ENCODE measurements at places on chromosomes 13 and 19.

GRCh38 chr13:105972811-105973590 lies 562.5 kb downstream of the EFNB2 start:
- H3K27ac ChIP-seq = no peak overlapping the region
- H3K36me3 ChIP-seq = no peaks in the 10 kb centered on the region
- DNase-seq = no peak
- H3K4me3 ChIP-seq = no peak overlapping the region
- no peaks in the 10 kb centered on the region for H3K27me3 ChIP-seq

- H3K4me3 ChIP-seq = peak overlapping the region; percentile 83
- H3K4me1 ChIP-seq = peaks cover 2% of the 10 kb centered on the region
- DNase-seq = no peak
- H3K36me3 ChIP-seq = no peaks in the 10 kb centered on the region
- no peaks in the 10 kb centered on the region for H3K27me3 ChIP-seq
Observed at GRCh38 chr19:52942386-52943133, 19.3 kb upstream of the ZNF888 start.

DNA sequence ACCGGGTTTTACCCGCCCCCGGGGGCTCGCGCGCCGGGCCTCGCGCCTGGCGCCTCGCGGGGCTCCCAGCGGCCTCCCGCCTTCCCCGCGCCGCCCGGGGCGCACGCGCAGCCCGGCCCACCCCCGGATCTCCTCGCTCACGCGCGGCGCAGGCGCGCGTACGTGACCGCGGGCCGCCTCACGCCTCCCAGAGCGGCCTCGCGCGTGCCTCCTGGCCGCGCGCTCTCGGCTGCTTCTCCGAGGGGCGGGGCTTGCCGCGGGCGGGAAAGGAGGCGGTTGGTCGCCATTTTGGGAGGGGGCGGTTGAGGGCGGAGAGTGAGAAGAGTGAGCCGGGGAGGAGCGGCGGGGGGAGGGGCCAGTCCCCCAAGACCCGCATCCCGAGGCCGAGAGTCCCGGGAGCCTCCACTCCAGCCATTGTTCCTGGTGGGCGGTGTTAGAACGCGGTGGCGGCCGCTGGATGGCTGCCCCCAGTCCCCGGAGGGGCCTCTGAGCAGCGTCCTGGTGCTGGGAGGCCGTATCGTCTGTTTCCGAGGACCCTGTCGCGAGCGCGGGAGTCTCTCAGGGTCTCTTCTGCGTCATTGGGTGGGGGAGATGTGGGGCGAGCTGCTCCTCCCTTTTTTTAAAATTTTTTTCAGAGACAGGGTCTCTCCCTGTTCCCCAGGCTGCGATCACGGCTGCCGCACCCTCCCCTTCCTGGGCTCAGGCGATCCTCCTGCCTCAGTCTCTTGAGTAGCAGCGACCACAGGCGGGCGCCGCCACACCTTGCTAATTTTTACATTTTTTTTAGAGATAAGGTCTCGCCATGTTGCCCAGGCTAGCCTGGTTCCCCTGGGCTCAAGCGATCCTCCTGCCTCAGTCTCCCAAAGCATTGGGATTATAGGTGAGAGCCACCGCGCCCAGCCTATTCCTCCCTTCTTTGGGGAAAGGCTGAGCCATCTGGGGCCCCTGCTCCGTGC lies at the start of gene ZNF541:
Gene ZNF541, minus strand, starts transcription at position 78 of the 956 bp plus-strand sequence. CDS start 17,292 bp downstream, outside the sequence.
- no peaks in the 10 kb centered on the region for H3K4me1 ChIP-seq
- H3K27ac ChIP-seq = no peak within 1 kb of the TSS
- no peaks in the 10 kb centered on the region for H3K27me3 ChIP-seq
- no peak for DNase-seq
- no peaks in the 10 kb centered on the region for H3K36me3 ChIP-seq

GRCh38 chr13:113916330-113916815 lies 52.5 kb upstream of the GAS6 start:
- no peaks in the 10 kb centered on the region for H3K27me3 ChIP-seq
- no peak overlapping the region for H3K4me3 ChIP-seq
- no peaks in the 10 kb centered on the region for H3K36me3 ChIP-seq
- no peaks in the 10 kb centered on the region for H3K4me1 ChIP-seq
- DNase-seq = no peak

- no peak overlapping the region for H3K27ac ChIP-seq
- H3K4me1 ChIP-seq = no peaks in the 10 kb centered on the region
- DNase-seq = no peak
- no peak overlapping the region for H3K4me3 ChIP-seq
- H3K36me3 ChIP-seq = no peaks in the 10 kb centered on the region
Observed at GRCh38 chr19:6925801-6926751, 38.7 kb downstream of the ADGRE1 start.

- H3K27ac ChIP-seq = no peak overlapping the region
- H3K27me3 ChIP-seq = no peaks in the 10 kb centered on the region
Observed at GRCh38 chr13:40024967-40025714, 369.7 kb downstream of the COG6 start.

DNA sequence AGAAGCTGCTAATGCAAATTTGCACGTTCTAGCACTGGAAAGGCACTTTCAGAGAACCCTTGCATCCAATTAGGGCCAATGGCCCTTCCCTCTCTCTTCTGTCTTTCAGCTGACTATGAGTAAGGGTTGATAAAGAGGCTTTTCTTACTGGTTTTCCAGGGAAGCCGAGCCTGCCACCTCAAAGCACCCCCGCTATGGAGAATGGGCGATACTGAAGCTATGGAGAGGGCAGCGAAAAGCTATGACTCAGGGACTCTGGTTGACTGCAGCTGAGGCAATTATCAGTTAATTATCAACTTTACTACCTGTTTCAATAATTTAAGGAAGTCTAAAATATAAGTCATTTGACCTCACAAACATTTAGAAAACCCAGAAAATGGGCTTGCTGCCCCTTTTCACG lies 115.8 kb downstream of the TRPC4 start:
- H3K27ac ChIP-seq = no peak overlapping the region
- no peak for DNase-seq
- H3K27me3 ChIP-seq = no peaks in the 10 kb centered on the region
- no peaks in the 10 kb centered on the region for H3K36me3 ChIP-seq
- H3K4me3 ChIP-seq = no peak overlapping the region

- no peak overlapping the region for H3K4me3 ChIP-seq
- no peak for DNase-seq
- no peak overlapping the region for H3K27ac ChIP-seq
- peaks cover 4% of the 10 kb centered on the region for H3K4me1 ChIP-seq
- H3K36me3 ChIP-seq = no peaks in the 10 kb centered on the region
Observed at GRCh38 chr13:98890186-98890585, 87.7 kb downstream of the DOCK9 start.

- H3K27ac ChIP-seq = no peak overlapping the region
- no peak for DNase-seq
- no peaks in the 10 kb centered on the region for H3K36me3 ChIP-seq
- H3K4me3 ChIP-seq = no peak overlapping the region
Observed at GRCh38 chr13:111652676-111653075, 332.2 kb downstream of the TEX29 start.

DNA sequence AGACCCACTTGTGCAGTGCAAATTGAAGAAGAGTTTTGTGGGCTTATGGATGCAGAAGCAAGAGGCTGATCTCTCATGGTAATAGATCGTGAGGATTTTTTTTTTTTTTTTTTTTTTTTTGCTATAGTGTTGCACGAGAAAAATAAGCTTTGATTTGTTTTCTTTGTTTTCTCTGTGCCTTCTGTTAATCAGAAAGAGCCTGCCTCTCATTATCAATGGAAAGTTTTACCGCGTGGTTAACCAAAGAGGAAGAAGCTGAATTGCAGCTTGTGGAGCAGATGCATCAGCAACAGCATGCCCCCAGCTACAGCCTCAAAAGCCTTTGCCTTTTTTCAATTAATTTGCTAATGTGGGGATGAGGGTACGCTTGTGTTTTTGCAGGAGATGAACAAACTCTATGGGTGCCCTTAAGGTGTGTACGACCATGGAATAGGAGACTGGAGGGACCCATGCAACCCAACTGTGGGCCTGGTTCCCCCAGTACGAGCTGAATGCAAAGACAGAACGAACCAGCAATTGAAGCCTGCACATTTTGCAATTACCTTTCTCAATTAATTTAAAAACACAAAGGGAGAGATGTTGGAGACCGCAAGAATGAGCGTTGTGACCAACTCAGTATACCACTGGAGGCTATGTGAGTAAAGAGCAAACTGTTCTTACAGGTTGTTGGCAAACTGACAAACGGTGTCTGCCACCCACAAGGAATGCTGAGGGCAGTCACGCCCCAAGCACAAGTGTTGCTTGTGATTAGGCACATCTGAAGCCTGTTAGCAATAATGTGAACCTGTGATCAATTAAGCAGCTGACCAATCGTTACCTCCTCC lies 58.6 kb upstream of the SPRY2 start:
- H3K4me1 ChIP-seq = no peaks in the 10 kb centered on the region
- no peak overlapping the region for H3K27ac ChIP-seq
- H3K36me3 ChIP-seq = no peaks in the 10 kb centered on the region
- H3K27me3 ChIP-seq = no peaks in the 10 kb centered on the region
- H3K4me3 ChIP-seq = no peak overlapping the region
- DNase-seq = no peak

GRCh38 chr13:29423050-29423449 lies 172.4 kb downstream of the SLC7A1 start:
- DNase-seq = no peak
- no peak overlapping the region for H3K4me3 ChIP-seq
- H3K27ac ChIP-seq = no peak overlapping the region
- H3K36me3 ChIP-seq = no peaks in the 10 kb centered on the region

DNA sequence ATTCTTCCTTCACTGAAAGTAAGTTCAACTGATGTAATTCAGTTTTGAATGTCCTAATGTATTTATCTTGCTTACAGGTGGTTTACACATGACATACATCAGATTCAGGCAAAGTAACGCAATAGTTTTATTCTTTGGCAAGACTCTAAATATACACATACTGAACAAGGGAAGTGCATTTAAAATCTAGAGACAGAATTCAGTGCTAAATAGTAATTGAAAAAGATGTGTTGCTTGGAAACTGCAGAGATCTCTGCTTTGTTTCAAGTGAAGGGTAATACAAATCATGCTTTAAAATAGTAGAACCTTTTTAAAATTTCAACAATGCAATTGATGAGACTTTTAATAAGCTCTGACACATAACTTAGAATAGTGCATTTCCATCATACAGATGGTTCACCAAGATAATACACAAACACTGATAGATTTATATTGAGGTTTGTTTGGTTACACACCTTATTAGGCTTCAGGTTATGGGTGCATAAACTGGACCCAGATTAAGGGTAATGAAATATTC lies 581.0 kb upstream of the MIR17HG start:
- no peaks in the 10 kb centered on the region for H3K4me1 ChIP-seq
- no peak overlapping the region for H3K27ac ChIP-seq
- H3K4me3 ChIP-seq = no peak overlapping the region
- H3K36me3 ChIP-seq = no peaks in the 10 kb centered on the region

GRCh38 chr13:113145496-113145895 lies 13.0 kb upstream of the PROZ start:
- DNase-seq = no peak
- no peaks in the 10 kb centered on the region for H3K36me3 ChIP-seq
- H3K27ac ChIP-seq = no peak overlapping the region
- no peaks in the 10 kb centered on the region for H3K27me3 ChIP-seq
- H3K4me3 ChIP-seq = no peak overlapping the region

DNA sequence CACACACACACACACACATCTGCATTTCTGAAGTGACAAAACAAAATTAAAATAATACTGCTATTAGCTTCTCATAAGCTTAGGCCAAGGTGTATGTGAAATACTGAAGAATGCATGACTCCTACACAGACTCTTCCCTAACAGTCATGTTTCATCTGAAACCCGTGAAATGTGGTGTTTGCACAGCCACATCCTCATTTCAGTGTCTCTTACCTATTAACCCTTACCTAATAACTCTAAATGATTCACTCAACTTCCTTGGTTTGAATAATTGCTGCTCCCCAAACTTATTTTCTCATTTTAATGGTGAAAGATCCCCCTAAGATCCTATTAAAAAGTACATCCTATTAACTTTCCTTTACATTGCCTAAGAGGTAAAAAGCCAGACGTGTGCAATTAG lies 117.6 kb downstream of the MIPEP start:
- no peaks in the 10 kb centered on the region for H3K4me1 ChIP-seq
- no peaks in the 10 kb centered on the region for H3K36me3 ChIP-seq
- no peaks in the 10 kb centered on the region for H3K27me3 ChIP-seq
- H3K4me3 ChIP-seq = no peak overlapping the region
- H3K27ac ChIP-seq = no peak overlapping the region

- no peaks in the 10 kb centered on the region for H3K27me3 ChIP-seq
- no peak overlapping the region for H3K4me3 ChIP-seq
- H3K36me3 ChIP-seq = no peaks in the 10 kb centered on the region
- H3K27ac ChIP-seq = no peak overlapping the region
Observed at GRCh38 chr13:24630851-24631620, 49.2 kb upstream of the ATP12A start.

DNA sequence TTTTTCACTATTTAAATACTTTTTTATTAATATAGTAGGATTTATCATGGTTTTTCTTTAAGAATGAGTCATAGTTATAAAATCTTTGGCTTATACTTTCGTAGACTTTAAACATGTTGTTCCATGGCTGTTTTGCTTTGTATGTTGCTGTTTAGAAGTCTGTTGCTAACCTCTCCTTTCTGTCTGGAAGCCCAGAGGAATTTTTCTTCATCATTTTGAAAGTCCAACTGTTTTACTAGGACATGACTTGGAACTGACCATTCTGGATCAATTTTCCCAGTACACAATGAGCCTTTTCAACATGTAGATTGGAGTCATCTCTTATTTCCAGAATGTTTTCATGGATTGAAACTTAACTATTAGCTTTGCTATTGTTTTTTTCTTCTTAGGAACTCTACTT lies 7.9 kb downstream of the CAB39L start:
- no peaks in the 10 kb centered on the region for H3K36me3 ChIP-seq
- H3K4me3 ChIP-seq = no peak overlapping the region
- no peaks in the 10 kb centered on the region for H3K27me3 ChIP-seq
- no peak for DNase-seq

GRCh38 chr13:109548374-109548773 lies 238.0 kb downstream of the IRS2 start:
- DNase-seq = no peak
- H3K36me3 ChIP-seq = no peaks in the 10 kb centered on the region
- H3K4me1 ChIP-seq = no peaks in the 10 kb centered on the region
- H3K27me3 ChIP-seq = no peaks in the 10 kb centered on the region
- H3K4me3 ChIP-seq = no peak overlapping the region
- H3K27ac ChIP-seq = no peak overlapping the region

DNA sequence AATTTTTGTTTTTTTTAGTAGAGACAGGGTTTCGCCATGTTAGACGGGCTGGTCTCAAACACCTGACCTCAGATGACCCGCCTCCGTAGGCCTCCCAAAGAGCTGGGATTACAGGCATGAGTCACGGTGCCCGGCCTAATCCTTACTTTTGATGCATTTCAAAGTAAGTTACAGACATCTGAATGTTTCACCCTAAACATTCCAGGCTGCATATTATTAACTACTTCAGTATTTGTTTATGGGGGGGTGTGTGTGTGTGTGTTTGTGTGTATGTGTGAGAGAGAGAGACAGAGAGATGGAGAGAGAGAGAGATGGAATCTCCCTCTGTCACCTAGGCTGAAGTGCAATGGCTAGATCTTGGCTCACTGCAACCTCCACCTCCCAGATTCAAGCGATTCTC lies 13.1 kb downstream of the SULT2B1 start:
- no peaks in the 10 kb centered on the region for H3K27me3 ChIP-seq
- no peak overlapping the region for H3K4me3 ChIP-seq
- H3K4me1 ChIP-seq = peaks cover 4% of the 10 kb centered on the region
- H3K27ac ChIP-seq = no peak overlapping the region
